Effector memory CD8-positive, alpha-beta T cell (primary cell): ENCODE measurements at places on chromosomes 7 and 10.

DNA sequence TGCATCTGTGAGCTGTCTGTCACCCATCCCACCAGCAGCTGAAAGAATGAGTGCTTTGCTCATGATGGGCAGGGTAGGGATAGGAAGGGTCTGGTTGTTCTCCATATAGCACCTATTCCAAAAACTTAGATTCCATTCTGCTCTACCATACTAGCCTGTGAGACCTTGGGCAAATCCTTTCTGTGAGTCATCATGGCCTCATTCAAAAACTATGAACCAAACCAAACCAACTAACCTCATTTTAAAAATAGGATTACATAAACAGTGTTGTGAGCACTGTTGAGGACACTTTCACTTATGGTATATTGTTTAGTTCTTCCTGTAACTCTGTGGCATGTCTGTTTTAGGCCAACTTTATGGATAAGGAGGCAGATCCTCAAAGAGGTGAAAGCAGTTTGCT lies 30.9 kb upstream of the STEAP4 start:
- H3K4me3 ChIP-seq = no peak overlapping the region
- H3K36me3 ChIP-seq = no peaks in the 10 kb centered on the region
- H3K27ac ChIP-seq = no peak overlapping the region
- H3K27me3 ChIP-seq = peaks cover 18% of the 10 kb centered on the region

GRCh38 chr7:2266911-2267310 lies 24.9 kb downstream of the NUDT1 start:
- H3K36me3 ChIP-seq = peaks cover 6% of the 10 kb centered on the region
- no peak overlapping the region for H3K27ac ChIP-seq
- no peak overlapping the region for H3K4me3 ChIP-seq
- no peaks in the 10 kb centered on the region for H3K4me1 ChIP-seq

DNA sequence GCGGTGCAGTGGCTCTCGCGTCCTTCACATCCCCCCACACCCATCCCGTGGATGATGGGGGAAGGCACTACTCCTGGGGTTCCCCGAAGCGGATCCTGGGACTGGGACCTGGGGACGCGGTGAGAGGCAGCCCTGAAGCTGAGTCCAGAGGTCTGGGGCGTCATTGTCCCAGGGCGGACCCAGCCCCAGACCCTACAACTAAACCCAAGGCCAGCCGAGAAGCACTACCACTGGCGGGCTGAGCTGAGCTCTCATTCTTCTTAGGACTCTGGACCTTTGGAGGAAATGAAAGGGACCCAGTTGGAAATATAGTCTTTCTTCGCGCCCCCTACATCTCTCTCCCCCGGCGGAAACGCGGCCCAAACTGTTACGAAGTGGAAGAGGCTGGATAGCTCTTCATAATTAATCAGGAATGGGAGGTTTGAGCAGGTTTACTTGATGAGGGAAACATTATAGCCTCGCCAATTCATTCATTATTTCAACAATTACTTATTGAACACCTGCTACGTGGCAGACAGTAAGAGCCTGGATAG lies 389 bp upstream of the FBXL15 start:
- H3K27me3 ChIP-seq = peaks cover 33% of the 10 kb centered on the region
- peak overlapping the region; percentile 96 for H3K4me3 ChIP-seq
- DNase-seq = no peak
- H3K27ac ChIP-seq = peak overlapping the region; percentile 91
- peaks cover 29% of the 10 kb centered on the region for H3K4me1 ChIP-seq
- H3K36me3 ChIP-seq = peaks cover 37% of the 10 kb centered on the region

GRCh38 chr10:130479146-130479545 lies 343.0 kb downstream of the GLRX3 start:
- H3K27ac ChIP-seq = no peak overlapping the region
- no peak for DNase-seq
- H3K4me1 ChIP-seq = no peaks in the 10 kb centered on the region
- H3K27me3 ChIP-seq = no peaks in the 10 kb centered on the region
- no peak overlapping the region for H3K4me3 ChIP-seq

GRCh38 chr10:17157024-17157423 lies 27.4 kb upstream of the CUBN start:
- H3K27me3 ChIP-seq = no peaks in the 10 kb centered on the region
- H3K4me3 ChIP-seq = no peak overlapping the region
- no peaks in the 10 kb centered on the region for H3K4me1 ChIP-seq
- no peak for DNase-seq
- H3K27ac ChIP-seq = no peak overlapping the region
- H3K36me3 ChIP-seq = peaks cover 4% of the 10 kb centered on the region

- no peak overlapping the region for H3K4me3 ChIP-seq
- no peaks in the 10 kb centered on the region for H3K27me3 ChIP-seq
- H3K27ac ChIP-seq = no peak overlapping the region
- no peak for DNase-seq
Measured at GRCh38 chr7:95867309-95867708, 95.0 kb downstream of the DYNC1I1 start.

DNA sequence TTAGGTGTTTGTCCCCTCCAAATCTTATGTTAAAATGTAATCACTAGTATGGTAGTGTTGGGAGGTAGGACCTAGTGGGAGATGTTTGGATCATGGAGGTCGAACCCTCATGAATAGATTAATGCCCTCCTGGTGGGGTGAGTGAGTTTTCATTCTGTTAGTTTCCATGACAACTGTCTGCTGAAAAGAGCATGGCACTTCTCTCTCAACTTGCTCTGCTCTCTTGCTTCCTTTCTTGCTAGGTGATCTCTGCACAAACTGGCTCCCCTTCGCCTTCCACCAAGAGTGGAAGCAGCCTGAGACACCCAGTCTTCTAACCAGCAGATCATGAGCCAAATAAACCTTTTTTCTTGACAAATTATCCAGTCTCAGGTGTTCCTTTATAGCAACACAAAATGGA lies 853.9 kb downstream of the SORCS1 start:
- DNase-seq = no peak
- no peak overlapping the region for H3K27ac ChIP-seq
- no peaks in the 10 kb centered on the region for H3K4me1 ChIP-seq

DNA sequence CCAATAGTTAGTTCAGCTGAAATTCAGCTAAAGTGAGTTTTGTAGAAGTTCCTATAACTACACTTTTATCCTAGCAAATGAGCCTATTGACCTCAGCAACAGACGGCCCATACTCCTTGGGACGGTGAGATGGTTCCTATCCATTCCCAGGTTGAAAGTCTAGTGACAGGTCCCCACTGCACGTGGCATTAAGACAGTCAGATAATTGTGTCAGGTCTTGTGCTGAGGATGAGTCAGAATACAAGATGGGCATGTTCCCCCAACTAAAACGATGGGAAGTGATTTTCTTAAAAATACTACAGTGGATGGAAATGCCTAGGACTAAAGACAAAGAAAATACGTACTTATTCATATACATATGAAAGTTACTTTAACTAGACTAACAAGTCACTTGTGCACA lies 2.1 kb downstream of the CAV1 start:
- peaks cover 5% of the 10 kb centered on the region for H3K36me3 ChIP-seq
- H3K4me1 ChIP-seq = peaks cover 20% of the 10 kb centered on the region
- peak overlapping the region; percentile 93 for H3K4me3 ChIP-seq
- peaks cover 31% of the 10 kb centered on the region for H3K27me3 ChIP-seq
- no peak for DNase-seq

GRCh38 chr10:104053201-104053600 lies 32.5 kb downstream of the COL17A1 start:
- H3K4me3 ChIP-seq = no peak overlapping the region
- peaks cover 8% of the 10 kb centered on the region for H3K27me3 ChIP-seq

DNA sequence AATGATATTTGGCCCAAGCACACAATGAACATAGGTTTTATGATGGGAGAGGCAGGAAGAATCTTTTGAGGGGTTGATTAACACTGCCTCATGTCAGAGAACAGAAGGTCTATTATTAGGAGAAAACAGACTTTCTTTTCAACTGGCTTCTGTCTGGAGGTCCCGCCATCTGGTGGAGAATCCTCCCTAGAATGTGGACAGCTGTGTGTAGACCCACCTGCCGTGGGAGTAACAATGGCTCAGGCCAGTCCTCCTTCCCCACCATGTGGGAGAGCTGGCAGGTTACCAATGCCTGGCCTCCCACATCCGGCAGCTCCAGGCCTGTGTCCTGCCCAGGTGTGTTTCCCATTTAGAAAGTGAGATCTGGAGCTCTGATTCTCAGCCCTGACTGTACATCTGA lies 70.4 kb upstream of the AOAH start:
- DNase-seq = no peak
- H3K4me3 ChIP-seq = peak overlapping the region; percentile 12
- H3K27me3 ChIP-seq = no peaks in the 10 kb centered on the region
- no peaks in the 10 kb centered on the region for H3K36me3 ChIP-seq
- peaks cover 46% of the 10 kb centered on the region for H3K4me1 ChIP-seq

- no peak for DNase-seq
- peaks cover 2% of the 10 kb centered on the region for H3K4me1 ChIP-seq
- H3K27me3 ChIP-seq = peaks cover 23% of the 10 kb centered on the region
- no peak overlapping the region for H3K27ac ChIP-seq
- H3K36me3 ChIP-seq = peaks cover 3% of the 10 kb centered on the region
- H3K4me3 ChIP-seq = no peak overlapping the region
Measured at GRCh38 chr7:45968856-45969541, 47.9 kb upstream of the IGFBP3 start.

DNA sequence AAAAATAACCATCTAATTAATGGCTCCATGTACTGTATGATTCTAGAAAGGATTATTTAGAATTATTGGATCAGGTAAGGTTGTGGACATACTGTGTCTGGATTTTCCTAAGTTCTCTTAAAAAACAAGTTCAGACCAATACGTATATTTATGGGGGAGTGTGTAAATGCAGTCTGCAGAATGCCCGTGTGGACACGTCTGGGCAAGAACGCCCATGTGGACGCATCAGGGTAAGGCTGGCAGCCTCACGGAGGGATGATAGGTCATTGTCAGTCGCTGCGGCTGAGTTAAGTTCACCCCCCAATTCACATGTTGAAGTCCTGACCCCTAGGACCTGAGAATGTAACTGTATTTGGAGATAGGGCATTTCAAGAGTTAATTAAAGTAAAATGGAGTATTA lies 160.0 kb upstream of the SHH start:
- H3K4me1 ChIP-seq = peaks cover 3% of the 10 kb centered on the region
- no peak overlapping the region for H3K4me3 ChIP-seq
- H3K27ac ChIP-seq = no peak overlapping the region
- H3K36me3 ChIP-seq = no peaks in the 10 kb centered on the region
